ENCODE measurements at places on chromosomes 7 and 10.

GRCh38 chr7:19754521-19755116, 18.8 kb downstream of the TMEM196 start:
- no peak for DNase-seq

GRCh38 chr10:11335881-11336430, 275.5 kb downstream of the USP6NL start:
- DNase-seq, result no peak

GRCh38 chr10:15719899-15720634, at the start of gene ITGA8:
TSS of gene ITGA8 (minus strand) at chr10:15719922. CDS start at chr10:15719771, 151 bp downstream.
- DNase-seq, result no peak

- no peak for DNase-seq
Observed at GRCh38 chr7:2251841-2252771, 10.1 kb downstream of the NUDT1 start.

GRCh38 chr10:119742947-119743648, 17.2 kb downstream of the INPP5F start:
- DNase-seq, result no peak

DNA sequence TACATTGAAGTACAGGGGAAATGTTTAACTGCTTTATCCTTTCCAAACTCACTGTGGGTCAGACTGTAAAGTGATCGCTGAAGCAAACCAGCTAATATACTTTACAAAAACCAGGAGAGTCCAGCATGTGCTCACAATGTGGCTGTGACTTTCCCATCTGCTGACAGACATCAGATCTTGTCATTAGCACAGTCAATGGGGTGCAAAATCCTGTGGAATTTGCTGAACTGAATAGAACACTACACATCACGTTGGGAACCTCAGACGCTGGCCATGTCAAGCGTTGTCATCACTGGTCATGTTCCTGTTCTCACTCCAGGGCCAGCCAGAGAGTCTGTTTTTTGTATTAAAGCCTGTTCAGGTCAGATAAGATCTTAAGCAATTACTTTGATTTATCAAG, 83.4 kb downstream of the AGMO start:
- DNase-seq, result no peak

DNA sequence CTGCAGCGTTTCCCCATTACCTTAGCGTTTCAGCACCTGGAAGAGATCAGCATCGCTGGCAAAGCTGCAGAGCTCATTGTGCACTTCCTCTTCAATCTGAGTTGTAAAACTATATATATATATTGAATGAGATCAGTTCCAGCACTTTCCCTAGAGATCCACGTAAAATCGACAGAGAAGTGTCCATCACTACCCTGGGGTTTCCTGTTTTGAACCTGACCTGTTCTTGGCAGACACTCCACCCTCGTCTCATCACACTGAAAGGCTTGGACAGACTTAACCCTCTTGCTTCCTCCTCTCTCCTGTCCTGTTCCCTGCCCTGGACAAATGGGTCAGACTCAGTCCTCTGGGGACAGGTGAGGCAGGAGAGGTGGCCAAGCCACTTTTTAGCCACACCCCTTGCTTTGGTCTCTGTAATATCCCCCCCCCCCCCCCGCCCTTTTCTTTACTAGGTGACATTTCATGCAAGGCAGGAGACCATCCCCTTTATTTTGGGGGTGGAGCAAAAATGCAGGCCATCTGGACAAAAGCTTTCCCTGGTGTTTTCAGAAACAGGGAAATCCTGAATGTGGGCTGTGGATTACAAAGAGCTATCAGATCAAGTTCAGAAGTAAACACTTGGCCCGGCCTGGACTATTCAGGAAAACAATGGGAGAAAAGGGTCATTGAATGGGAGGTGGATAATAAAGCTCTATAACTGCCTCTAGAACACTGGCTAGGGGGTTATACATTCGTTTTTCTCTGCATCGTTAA, 83.7 kb upstream of the KDM7A start:
- DNase-seq, result no peak

GRCh38 chr7:82129091-82129490, 314.5 kb downstream of the CACNA2D1 start:
- DNase-seq, result no peak

DNA sequence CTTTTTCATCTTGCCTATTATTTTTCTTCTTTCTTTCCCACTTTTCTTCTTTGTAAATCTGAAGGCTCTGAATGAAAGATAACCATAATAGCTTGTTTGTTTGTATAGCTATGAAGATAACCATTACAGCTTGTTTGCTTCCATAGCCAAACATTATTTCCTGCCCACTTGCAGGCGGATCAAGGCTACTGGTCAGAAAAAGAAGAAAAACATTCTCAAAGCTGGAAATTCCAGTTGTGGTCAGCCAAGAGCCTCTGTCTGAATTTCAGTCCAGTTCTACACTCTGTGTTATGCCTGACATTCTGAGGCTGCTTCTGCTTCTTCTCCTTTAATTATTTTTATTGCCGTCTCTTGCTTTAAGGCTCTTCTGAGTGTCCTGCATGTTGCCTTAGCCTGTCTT, 48.9 kb downstream of the TMEM178B start:
- no peak for DNase-seq

DNA sequence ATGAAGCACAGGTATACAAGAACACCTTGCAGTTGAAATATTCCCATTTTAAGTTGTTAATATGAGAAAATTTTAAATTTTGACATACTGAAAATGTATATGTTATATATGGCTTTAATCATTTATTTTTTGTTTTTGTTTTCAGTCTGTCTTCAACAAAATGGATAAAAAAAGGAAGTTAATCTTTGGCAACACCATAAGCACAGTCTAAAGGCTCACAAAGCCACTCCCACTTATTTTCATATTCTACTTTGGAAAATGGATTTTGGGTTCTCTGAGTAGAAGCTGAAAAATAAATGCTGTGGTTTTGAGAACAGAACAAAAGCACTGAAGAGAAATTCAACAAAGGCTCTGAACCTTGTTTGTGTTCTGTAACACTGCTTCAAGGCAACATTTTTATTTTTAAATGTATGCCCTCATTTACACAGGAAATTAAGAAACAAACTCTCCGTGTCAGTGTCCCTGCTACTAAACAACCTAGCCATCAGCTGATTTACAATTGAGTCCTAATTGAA, 81.3 kb upstream of the LRRN3 start:
- DNase-seq, result no peak

DNA sequence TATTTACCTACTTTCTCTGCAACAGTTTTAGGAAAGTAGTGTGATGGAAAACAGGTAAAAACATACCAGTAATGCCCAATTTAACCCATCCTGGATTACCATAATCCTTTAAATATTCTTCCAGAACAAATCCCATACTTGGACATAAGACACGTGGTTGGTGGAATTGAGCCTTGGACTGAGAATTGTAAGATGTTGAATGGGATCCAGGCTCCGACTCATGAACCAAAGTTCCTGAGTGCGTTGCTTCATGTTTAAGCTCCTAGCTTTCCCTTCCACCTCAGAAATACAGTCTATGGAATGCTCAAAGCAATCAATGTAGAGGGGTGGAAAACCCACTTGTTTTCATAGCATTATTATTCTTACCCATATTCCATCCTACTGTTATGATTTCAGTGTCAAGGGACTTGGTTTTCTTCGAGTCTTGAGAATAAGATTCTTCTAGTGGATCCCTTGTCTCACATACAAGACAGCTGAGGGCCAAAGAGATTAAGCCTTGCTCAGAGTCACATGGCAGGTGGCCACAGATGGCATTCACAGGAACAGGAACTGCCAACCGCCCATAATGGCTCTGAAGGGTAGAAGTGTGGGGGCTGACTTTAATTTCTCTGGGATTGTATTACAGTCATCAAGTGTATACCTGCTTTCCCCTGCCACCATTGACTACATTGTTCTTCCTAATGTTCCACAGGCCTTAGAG, 171.2 kb downstream of the GFRA1 start:
- DNase-seq, result no peak

- DNase-seq, result peak; percentile 21
Observed at GRCh38 chr10:122021379-122021778, 32.4 kb downstream of the TACC2 start.

DNA sequence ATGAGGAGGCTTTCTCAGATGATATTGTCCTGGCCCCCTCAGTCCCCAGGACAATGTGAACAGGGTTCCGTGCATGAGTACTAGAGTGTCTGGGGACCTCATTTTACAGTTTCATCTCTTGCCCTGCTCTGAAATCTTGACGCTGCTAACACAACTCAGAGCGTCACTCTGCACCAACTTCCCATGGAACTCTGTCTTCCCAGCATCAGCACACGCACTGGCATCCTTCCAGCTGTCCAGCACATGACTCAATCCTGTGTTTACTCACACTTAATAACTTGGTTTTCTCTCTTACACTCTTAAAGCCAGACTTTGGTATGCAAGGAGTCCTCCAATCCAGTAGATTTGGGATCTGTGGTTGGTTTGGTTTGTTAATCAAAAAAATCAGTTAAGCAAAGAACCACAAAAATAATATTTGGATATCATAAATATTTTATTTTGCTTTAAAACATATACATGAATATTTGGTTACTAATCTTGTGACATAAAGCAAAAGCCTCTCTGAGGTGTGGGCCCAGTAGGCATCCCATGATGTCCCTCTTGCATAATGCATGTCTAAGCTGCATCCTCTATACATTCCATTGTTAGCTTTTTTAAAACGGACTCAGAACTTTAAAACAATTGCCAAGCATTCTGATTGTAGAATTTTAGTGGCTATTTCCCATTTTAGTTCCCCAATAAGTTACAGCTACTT, 131.0 kb downstream of the CXCL12 start:
- peak; percentile 47 for DNase-seq

DNA sequence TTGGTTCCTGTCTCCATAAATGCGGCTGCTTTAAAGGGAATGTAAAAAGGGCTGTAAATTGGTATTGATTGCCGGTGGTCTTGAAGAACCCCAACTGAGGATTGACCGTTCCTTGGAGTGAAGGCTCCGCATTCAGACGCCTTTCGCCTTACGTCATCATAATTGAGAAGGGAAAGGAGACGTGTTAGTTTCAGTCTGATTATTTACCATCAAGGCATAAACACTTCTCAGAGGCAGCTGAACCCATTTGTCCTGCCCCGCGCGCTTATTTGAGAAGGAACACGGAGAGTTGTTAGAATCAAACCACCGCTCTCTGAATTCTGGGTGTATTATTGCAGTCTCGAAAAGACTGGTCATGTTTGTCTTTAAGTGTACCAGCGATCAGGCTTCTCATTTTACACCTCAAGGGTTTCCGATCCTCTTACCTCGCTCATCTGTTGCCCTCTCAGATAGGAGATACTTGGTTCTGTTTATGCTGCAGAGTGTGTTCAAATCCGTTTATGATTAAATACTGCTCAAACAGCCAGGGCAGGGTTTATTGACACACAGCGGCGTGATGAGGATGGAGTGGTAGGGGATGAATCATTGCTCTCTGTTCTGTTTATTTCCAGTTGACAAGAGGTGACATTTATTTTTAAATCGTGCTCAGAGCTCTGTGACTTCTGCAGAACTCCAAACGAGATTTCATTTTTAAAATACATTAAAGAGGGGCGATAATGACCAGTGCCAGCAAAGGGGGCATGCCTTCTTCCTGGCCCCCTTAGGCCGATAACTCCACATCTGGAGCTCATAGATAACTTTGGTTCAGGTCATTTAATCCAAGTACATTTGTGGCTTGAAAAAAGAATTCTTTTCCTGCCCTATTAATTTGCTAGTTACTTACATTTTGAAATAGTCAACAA, 30.4 kb downstream of the FOXK1 start:
- DNase-seq, result peak; percentile 57

DNA sequence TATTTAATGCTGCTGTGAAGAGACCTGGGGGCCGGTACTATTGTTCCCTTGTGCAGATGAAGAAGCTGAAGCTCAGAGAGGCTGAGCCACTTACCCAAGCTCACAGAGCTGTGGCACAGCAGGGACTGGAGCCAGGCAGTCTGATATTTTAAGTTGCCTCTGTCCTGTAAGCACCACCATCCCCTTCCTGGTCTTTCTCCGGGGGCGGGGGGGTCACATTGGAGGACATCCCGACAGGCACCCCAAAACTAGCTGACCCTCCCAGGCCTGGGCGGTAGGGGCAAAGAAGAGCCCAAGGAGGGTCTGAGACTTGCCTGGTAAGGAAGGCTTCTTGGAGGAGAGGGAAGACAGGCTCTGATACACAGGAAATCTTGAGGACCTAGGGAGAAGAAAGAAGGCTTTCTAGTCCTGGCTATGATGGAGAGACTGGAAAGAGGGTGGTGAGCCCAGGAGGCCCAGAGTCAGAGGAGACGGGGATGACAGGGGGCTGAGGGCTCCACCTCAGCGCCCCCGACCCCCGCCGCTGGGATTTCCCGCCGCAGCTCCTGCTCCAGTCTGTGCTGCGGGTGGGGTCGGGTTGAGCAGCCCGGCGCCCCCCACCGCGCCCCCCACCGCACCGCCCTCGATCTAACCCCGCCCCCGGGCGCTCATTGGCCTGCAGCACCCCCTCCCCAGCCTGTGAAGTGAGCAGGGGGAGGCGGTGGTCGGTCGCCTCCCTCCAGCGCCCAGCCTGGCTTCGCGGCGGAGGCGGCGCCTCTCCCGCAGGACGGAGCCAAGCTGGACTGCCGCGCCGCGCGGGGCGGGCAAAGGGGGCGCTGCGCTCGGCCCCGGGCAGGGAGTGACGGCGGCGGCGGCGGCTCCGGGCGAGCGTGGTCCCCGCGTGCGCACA, at the start of gene ADCYAP1R1:
TSS of gene ADCYAP1R1 (plus strand) at position 711 of the 889 bp plus-strand sequence. CDS start 10,957 bp downstream, outside the sequence.
- no peak for DNase-seq

GRCh38 chr7:29039821-29040578, 81.9 kb upstream of the TRIL start:
- DNase-seq, result no peak

DNA sequence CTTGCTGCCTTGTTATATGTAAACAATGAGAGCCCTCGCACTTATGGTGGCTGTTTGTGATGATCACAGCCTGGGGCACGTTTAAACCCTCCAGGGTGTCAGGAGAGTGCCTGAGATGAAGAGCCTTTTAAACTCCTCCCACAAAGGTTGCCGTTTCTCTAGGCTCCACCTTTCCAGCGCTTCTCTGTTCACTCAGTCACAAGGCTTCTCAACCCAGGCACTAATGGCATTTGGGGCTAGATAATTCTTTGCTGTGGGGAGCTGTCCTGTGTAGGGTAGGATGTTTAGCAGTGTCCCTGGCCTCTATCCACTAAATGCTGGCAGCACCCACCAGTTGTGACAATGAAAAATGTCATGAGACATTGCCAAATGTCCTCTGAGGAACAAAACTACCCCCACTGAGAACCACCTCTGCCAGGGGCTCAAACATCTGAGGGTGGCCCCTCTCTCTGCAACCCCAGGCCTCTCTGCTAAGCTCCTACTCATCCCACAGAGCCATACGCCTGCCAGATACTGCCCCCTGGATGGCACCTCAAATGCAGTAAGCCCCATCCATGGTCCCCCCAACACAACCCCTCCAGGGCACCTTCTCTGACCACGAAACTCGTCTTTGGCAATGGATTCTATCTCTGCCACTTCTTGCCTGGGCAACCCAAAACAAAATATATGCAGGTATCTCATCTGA, 144.3 kb upstream of the ZMIZ1 start:
- DNase-seq, result no peak

- no peak for DNase-seq
Observed at GRCh38 chr10:35995485-35995884, 353.4 kb upstream of the FZD8 start.

All from gastrocnemius medialis (tissue), 4 donors.